ENCODE measurements at places on chromosomes 5 and 9.

DNA sequence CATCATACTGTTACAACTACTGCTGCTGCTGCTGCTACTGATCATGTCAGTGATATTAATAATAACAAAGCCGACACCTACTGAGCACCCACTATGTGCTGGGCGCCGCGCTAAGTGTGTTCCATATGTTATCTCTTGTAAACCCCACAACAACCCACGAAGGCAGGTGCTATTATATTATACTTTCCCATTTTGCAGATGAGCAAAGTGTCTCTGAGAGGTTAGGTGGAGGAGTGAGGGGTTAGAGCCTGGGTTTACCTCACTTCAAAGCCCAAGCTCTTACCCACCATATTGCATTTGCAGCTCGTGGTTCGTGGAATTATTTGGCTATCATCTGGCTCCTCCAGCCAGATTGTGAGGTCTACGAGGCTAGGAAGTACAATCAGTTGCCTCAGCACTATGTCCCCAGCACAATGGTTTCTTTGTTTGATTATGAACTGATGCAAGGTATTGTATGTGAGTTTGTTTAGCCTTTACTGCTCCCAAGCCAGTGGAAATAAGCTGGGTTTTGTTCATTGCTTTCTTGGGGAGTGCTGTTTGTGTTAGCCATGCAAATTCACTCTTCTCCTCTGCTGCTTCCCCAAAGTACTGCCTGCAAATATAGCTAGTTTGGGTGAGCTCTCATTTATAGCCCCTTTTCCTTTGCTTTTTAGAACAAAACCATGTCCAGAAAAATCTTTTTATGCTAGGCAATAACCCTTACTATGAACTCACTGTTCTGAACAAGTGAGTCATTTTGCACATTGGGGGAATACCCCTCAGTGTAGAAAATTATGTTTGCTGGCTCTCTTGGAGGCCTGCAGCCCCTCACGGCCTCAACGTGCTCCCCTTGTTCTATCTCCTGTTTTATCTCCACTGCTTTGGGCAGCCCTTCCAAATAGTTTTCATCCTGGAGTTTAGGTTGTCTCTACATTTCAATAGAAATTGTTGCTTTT, 47.9 kb downstream of the ALG2 start:
- DNase-seq: no peak

- no peak for DNase-seq
Observed at GRCh38 chr9:37215830-37216229, 95.5 kb downstream of the ZCCHC7 start.

DNA sequence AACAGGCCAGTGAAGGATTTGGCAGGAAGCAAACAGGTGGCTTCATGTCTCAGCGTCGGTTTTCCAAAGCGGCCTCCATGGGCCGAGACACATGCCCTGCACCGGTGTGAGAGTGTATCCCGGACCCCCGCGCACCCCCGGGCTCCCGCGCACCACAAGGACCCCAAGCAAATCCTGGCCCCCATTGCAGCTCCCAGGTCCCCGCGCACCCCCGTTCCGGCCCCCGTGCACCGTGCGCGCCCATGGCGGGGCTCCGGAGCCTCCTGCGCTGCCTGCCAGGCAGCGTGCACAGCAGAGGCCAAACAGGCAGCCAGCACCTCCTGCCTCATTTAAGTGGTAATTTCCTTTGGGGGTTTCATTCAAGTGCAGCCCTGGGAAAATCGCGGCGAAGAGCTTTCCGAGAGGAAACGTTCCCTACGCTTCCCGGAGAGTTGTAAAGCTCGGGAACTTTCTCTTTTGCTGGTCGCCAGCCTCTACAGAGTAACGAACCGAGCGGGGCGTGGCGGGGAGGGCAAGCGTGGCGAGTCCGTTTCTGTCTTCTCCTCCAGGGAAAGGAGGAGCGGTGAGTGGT, 145.5 kb upstream of the SLC24A2 start:
- DNase-seq: no peak

DNA sequence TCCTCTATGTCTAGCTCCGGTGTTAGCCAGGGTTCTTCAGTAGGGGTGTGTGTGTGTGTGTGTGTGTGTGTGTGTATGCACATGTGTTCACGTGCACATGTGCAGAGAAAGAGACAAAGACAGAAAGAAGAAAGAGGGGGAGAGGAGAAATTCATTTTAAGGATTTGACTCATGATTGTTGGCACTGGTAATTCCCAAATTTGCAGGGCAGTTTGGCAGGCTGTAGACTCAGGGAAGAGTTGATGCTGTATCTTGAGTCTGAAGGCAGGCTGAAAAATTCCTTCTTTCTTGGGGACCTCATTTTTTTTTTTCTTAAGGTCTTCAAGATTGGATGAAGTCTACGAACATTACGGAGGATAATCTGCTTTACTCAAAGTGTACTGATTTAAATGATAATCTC, 335.7 kb downstream of the NSG2 start:
- DNase-seq: no peak

- no peak for DNase-seq
Observed at GRCh38 chr5:165559645-165560044, 2054.2 kb downstream of the MAT2B start.

GRCh38 chr9:136675477-136676296, 11.6 kb downstream of the AGPAT2 start:
- DNase-seq: no peak

- no peak for DNase-seq
Observed at GRCh38 chr9:117494401-117495090, 79.7 kb upstream of the ASTN2 start.

GRCh38 chr9:28927691-28928090, 1354.4 kb upstream of the C9orf72 start:
- no peak for DNase-seq

DNA sequence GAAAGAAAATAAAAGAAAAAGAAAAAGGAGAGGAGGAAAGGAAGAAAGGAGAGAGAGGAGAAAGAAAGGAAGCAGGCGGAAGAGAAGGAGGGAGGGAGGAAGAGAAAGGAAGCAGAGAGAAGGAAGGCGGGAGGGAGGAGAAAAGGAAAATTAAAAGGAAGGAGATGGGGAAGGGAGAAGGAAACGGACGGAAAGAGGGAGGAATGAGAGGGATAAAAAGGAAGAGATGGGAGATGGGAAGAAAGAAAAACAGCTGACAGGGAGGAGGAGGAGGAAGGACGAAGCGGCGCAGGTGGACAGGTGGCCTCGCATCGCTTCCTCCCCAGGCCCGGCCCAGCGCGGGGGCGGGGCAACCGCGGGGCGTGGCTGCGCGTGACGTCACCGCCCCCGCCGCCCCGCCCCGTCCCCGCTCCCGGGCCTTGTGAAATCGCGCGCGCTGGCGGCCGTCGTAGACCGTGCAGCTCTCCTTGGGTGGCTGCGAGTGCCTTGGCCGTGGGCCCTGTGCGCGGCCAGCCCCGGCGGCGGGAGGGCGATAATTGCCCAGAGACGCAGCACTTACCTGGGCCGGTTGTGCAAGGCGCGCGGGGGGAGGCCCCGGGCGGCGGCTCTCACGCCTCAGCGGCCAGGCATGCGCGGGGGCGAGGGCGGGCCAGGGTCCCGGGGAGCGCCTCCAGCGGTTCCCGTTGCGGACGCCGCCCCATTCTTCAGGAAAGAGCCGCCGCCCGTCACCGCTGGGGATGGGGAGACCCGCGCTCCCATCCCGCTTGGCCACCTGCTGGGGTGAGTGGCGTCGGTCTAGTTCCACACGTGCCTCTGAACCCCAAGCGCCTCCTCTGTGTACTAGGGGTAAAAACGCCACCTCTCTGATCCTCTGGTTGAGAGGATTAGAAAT, 49.6 kb upstream of the FOXE1 start:
- peak; percentile 70 for DNase-seq

GRCh38 chr5:109451146-109451545, 41.4 kb upstream of the PJA2 start:
- no peak for DNase-seq

DNA sequence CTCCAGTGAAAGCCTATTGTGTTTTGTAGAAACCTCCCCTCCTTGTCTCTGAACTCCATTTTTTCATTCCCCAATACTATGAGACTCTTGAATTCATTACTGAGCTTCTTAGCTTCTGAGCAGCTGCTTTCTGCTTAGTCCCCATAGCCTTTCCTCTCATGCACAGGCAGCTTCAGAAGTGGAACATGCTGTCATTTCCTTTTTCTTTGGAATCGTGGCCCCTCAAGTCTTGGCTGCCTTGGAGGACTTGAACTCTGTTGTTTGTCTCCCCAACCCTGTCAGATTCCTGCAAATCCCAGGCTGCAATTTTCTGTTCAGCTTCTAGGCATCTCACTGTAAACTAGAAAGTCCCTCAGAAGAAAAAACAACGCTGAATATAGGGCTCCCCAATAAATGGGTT, 268.5 kb downstream of the ARRDC3 start:
- DNase-seq: no peak

GRCh38 chr5:80921026-80921425, 39.1 kb upstream of the RASGRF2 start:
- DNase-seq: no peak

- DNase-seq: peak; percentile 27
Observed at GRCh38 chr9:38178237-38178636, 109.2 kb upstream of the SHB start.
